A549 treated with DMSO at 1 μM for 4 hours (cell line): ENCODE measurements at places on chromosomes 5 and 9. TPM values are rescaled to one million over a fixed set of nuclear protein-coding genes. Genes with fewer than 3 reads are reported as not detected.

Gene FLT4
- total RNA-seq: 2.2 to 4.4 TPM (median 3.3 TPM) in 5 replicates

Gene SPINK6
- 0.32 to 0.76 TPM (median 0.48 TPM) in 5 replicates for total RNA-seq

Gene PAEP
- 0.13 to 0.46 TPM (median 0.20 TPM) in 3 of 5 replicates, not detected in the others for total RNA-seq

Gene GABRB2
- not detected in 5 replicates for total RNA-seq

Gene HACD4
- total RNA-seq: 1.0 to 1.6 TPM (median 1.1 TPM) in 5 replicates

Gene GLRA1
- not detected in 5 replicates for total RNA-seq

Gene ZNF79
- 5.6 to 7.0 TPM (median 6.5 TPM) in 5 replicates for total RNA-seq

Gene CKMT2
- not detected in 5 replicates for total RNA-seq

Gene BNC2
- total RNA-seq: 4.7 to 7.2 TPM (median 6.0 TPM) in 5 replicates

Gene PPP3R2
- not detected in 5 replicates for total RNA-seq

Gene TMEM215
- not detected in 5 replicates for total RNA-seq

Gene CDH12
- 0.08 TPM in 1 of 5 replicates, not detected in the others for total RNA-seq

Gene DMXL1
- total RNA-seq: 9.4 to 11.9 TPM (median 9.6 TPM) in 5 replicates

Gene MARCHF11
- total RNA-seq: not detected in 5 replicates

Gene HAVCR1
- 35.8 to 44.2 TPM (median 43.9 TPM) in 5 replicates for total RNA-seq

Gene CEMIP2
- 64.7 to 99.6 TPM (median 73.6 TPM) in 5 replicates for total RNA-seq

Gene FAM153A
- not detected in 5 replicates for total RNA-seq

Gene FYB1
- total RNA-seq: 12.9 to 18.3 TPM (median 17.1 TPM) in 5 replicates

Gene SH3TC2
- 0.21 to 0.84 TPM (median 0.31 TPM) in 5 replicates for total RNA-seq

Gene C7
- not detected in 5 replicates for total RNA-seq

Gene ANKRD18A
- 10.7 to 12.8 TPM (median 12.2 TPM) in 5 replicates for total RNA-seq

Gene ZNF782
- 1.1 to 2.6 TPM (median 1.7 TPM) in 5 replicates for total RNA-seq

Gene TMED7
- 51.8 to 68.6 TPM (median 56.5 TPM) in 5 replicates for total RNA-seq

Gene ESM1
- total RNA-seq: not detected in 5 replicates

Gene MAMDC2
- total RNA-seq: 0.20 to 0.46 TPM (median 0.28 TPM) in 5 replicates

Gene LHX3
- total RNA-seq: 0.05 to 0.13 TPM (median 0.09 TPM) in 5 replicates

Gene SPIN1
- 37.5 to 46.4 TPM (median 44.5 TPM) in 5 replicates for total RNA-seq

Gene TEX48
- not detected in 5 replicates for total RNA-seq

Gene PDE6A
- total RNA-seq: 0.11 to 0.18 TPM (median 0.14 TPM) in 5 replicates

Gene CDKN2B-AS1
- not detected in 5 replicates for total RNA-seq

Gene SPACA9
- 3.8 to 5.2 TPM (median 4.7 TPM) in 5 replicates for total RNA-seq

Gene PRRC2B
- total RNA-seq: 53.3 to 87.4 TPM (median 77.5 TPM) in 5 replicates

Gene DMGDH
- not detected in 5 replicates for total RNA-seq

Gene NFIB
- 8.3 to 13.7 TPM (median 12.2 TPM) in 5 replicates for total RNA-seq

Gene C8G
- 0.71 to 1.5 TPM (median 1.1 TPM) in 5 replicates for total RNA-seq

Gene TSSK1B
- not detected in 5 replicates for total RNA-seq
